ENCODE measurements at places on chromosomes 4 and X. TPM values are rescaled to one million over a fixed set of nuclear protein-coding genes. Genes with fewer than 3 reads are reported as not detected.

The PSAPL1 gene
- total RNA-seq: 0.13 TPM

The LDB2 gene
- not detected for total RNA-seq

The CCKAR gene
- not detected for total RNA-seq

The MSN gene
- 284 TPM for total RNA-seq

The SHISA3 gene
- not detected for total RNA-seq

The HELT gene
- total RNA-seq: not detected

The C4orf17 gene
- not detected for total RNA-seq

The RADX gene
- total RNA-seq: not detected

The DOK7 gene
- total RNA-seq: 0.75 TPM

The ADH1B gene
- total RNA-seq: not detected

The FGFBP2 gene
- total RNA-seq: not detected

The ASB12 gene
- not detected for total RNA-seq

All from A549 treated with RU486 at 1 μM for 4 hours (cell line).